ENCODE measurements at places on chromosomes 4 and X.

DNA sequence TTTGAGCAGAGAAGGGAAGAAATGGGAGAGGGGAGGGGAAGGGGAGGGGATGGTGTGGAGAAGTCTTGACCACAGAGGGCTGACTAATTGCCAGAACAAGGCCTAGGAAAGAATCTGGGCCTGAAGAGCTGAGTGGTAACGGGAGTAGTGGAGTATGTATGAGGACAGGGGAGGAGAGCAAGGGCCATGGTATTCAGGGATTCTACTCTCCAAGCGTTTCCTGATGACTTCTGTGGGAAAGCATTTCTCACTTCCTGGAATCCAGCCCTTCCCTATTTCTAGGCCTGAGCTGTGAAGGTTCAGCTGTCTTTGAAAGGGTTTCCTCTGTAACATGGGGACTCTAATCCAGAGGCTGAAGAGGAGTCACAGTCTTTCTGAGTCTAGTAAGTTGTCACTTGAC lies 19.7 kb upstream of the SOX3 start:
- no peak for DNase-seq

- no peak for DNase-seq
These were observed 708 bp downstream of the BCLAF3 start for GRCh38 chrX:19990151-19990555.

DNA sequence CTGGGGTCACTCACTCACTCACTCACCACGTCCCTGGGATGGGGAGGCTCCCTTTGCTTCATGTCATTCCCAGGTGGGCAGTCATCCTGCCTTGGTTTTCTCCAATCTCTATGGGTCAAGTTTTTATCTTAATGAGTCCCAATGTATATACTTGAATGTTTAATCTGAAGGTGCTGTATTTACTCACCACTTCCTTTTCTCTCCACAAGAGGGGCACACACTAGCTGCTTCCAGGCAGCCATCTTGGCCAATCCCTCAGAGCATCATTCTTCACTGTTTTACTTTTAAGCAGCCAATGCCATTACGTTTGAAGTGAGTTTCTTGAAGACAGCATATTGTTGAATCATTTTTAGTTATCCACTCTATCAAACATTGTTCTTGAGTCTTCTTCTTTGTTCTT lies 153.4 kb upstream of the ARSJ start:
- no peak for DNase-seq

DNA sequence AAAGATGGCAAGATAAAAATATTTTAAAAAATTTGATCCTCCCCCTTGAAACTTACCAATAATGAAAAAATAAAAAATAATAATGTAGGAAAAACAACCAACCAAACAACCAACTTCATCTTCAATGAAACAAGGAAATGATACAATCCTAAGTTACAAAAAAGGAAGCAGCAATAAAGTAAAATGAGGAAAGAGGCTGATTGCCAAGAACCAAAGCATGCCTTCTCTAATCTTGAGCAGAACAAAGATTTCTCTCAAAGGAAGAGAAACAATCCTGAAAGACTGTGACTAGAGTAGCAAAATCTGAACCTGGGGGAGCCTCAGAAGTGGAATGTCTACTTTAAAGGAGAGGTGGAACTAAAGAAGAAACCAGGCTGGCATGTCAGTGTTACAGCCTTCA lies 10.9 kb upstream of the WDFY3 start:
- DNase-seq = no peak

DNA sequence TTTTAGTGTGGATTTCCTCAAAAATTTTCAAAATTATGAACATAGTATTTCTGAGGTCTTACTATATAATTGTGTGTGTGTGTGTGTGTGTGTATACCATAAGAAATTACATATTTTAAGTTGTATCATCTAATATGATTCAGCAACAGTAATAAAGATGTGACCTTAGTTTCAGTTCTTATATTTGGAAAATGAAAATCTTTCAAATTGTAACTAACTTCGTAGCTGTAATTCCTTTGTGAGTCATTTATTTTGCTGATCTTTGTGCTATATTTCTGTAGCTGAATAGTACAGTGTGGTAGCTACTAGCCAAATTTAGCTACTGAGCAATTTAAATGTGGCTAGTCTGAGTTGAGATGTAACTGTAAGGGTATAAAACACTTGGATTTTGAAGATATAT lies 116.4 kb downstream of the RAP1GDS1 start:
- no peak for DNase-seq

DNA sequence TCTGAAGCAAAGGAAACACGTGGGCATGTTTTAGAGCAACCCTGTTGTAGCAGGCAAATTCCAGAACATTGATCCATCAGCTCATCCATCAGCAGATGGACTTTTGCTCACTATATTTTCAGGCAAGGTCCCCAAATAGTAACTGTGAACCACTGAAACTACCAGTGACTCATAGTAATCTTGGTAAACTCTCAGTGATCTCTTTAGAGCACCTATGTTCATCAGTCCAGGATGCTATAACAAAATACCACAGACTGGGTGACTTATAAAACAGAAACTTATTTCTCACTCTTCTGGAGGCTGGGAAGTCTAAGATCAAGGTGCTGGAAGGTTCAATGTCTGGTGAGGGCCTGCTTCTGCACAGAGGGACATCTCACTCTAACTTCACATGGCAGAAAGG lies 28.9 kb upstream of the BTC start:
- no peak for DNase-seq

GRCh38 chr4:160716551-160716950 lies 1447.2 kb downstream of the FSTL5 start:
- DNase-seq = no peak

- DNase-seq = peak; percentile 15
These were observed 449 bp downstream of the FBXL5 start for GRCh38 chr4:15654593-15655222.

GRCh38 chrX:46819136-46819535 lies 17.7 kb upstream of the RP2 start:
- DNase-seq = no peak

GRCh38 chr4:146062340-146062739 lies 113.2 kb upstream of the LSM6 start:
- DNase-seq = no peak

DNA sequence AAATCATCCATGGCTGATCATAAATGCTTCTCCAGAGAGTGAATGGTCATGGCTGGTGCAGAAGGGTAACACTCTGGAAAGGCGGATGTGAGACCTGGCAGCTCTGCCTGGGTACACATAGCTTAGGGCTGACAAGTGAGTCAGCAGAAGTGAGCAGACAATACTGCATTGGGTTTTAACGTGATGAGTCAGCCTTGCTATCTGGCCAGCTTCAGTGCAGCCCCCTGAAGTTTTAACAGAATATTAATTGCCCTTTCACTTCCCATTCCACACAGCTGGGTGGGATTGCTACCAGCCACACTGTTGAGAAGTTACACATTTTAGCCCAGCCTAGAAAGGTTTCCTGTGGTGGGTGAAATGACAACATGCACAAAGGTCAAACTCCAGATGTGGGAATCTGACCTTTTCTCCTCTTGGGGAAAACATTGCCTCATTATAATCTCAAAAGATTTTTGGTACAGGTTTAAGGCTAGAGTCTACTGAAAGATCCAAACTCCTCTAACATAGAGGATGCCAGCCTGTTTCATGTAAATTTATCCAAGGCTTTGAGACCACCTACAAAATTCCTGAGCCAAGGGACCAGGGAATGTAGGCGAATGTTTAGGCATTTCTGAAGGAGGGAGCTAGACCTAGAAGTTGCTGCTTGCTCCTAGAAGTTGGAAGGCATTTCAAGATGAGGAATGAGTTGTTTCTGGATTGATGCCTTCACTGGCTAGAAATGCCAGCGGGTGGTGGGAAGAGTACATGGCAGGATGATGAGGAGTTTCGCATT lies 230.3 kb upstream of the PGRMC2 start:
- DNase-seq = no peak

DNA sequence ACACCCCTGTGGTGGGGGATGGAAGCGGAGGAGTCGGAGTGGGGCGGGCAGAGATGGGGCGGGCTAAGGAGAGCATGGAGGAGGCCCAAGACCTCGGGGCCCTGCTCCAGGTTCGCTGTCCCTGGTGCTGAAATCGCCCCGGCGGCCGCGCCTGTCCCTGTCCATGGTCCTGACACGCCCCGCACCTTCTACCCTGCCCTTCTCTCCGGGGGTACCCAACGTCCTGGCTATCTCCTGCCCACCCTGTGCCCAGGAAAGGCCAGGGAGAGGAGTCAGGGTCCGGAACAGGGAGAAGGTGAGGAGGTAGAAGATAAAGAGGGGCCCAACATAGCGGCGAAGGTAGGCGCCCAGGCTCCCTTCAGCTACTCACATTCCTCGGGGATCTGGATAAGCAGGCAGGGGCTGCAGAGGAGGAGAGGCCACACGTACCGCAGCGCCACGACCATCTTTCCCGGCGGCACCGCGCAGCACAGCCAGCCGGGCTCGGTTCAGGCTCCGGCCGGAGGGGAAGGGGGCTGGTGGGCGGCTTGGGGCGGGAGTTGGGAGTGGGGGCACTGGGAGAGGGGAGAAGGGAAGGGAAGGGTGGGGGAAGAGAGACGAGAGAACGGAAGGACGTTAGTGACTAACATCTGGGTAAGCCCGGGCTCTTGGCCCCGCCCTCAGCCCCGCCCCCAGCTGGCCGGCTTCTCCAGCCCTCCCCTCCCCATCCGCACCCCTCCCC lies 10.4 kb downstream of the L1CAM start:
- DNase-seq = peak; percentile 47

DNA sequence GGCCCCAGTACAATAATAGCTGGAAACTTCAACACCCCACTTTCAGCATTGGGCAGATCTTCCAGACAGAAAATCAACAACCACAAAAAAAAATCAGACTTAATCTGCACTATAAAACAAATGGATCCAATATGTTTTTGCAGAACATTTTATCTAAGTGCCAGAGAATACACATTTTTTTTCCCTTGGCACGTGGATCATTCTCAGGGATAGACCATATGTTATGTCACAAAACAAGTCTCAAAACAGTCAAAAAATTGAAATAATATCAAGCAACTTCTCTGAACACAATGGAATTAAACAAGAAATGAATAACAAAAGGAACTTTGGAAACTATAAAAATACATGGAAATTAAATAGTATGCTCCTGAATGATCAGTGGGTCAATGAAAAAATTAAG lies 576.3 kb downstream of the PCDH19 start:
- no peak for DNase-seq

DNA sequence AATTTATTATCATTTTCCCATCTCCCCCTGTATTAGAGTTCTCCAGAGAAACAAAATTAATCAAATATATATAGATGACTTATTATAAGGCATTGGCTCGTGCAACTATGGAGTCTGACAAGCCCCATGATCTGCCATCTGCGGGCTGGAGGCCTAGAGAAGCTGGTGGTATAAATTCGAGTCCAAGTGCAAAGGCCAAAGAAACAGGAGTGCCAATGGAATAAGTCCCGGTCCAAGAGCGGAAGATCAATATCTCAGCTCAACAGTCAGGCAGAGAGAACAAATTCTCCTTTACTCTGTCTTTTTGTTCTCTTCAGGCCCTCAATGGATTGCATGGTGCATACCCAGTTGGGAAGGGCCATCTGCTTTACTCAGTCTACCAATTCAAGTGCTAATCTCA lies 178.8 kb downstream of the NWD2 start:
- DNase-seq = no peak

Data from stimulated activated CD4-positive, alpha-beta T cell treated with anti-CD3 and anti-CD28 coated beads, Interleukin-1b, Interleukin-23, amount 100 ng/mL, for 1 hour (primary cell).